Stimulated activated CD8-positive, alpha-beta memory T cell treated with anti-CD3 and anti-CD28 coated beads, Interleukin-15, amount 100 ng/mL, for 48 hours (primary cell): ENCODE measurements at places on chromosomes 7 and 10.

DNA sequence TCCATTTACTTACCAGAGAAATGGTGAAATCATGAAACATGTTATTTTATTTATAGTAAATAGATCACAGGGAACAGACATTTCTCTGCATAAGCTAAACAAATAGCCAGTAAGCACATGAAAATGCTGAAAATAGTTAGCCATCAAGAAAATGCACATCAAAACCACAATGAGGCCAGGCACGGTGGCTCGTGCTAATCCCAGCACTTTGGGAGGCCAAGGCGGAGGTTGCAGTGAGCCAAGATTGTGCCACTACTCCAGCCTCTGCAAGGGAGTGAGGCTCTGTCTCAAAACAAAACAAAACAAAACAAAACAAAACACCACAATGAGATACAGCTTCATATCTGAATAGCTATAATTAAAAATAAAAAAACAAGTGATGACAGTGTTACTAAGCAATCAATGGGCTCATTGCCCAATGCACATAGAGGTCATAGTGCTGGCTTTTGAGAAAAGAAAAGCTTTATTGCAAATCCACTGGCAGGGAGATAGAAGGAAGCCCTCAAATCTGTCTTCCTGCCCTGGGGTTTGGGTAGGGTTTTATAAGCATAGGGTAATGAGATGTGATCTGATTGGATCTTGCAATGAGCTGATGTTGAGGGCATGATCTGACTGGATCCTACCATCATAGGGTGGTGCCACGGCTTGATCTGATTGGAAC lies 16.2 kb downstream of the CSTF2T start:
- DNase-seq, result no peak

DNA sequence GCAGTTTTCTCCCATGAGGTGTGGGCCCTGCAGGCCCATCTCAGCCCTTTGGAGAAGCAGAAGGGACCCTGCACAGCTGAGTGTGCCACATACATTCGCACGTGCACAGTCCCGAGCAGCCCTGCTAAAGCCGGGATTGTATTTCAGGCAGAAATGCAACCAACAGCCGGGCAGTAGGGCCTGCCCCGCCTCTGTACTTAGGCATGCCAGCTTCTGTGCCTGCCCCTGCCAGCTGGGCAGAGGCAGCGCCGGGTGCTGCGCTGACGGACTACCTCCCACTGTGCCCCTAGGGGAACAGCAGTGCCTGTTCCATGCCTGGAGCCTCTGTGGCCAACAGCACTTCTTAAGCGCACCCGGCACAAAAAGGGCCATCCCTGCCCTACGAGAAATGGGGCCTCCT lies 170.3 kb downstream of the NEURL1 start:
- DNase-seq, result no peak

GRCh38 chr7:104963991-104964385 lies 50.0 kb upstream of the KMT2E start:
- DNase-seq, result no peak

- peak; percentile 13 for DNase-seq
These were observed 50.0 kb upstream of the GRB10 start for GRCh38 chr7:50832744-50833143.

DNA sequence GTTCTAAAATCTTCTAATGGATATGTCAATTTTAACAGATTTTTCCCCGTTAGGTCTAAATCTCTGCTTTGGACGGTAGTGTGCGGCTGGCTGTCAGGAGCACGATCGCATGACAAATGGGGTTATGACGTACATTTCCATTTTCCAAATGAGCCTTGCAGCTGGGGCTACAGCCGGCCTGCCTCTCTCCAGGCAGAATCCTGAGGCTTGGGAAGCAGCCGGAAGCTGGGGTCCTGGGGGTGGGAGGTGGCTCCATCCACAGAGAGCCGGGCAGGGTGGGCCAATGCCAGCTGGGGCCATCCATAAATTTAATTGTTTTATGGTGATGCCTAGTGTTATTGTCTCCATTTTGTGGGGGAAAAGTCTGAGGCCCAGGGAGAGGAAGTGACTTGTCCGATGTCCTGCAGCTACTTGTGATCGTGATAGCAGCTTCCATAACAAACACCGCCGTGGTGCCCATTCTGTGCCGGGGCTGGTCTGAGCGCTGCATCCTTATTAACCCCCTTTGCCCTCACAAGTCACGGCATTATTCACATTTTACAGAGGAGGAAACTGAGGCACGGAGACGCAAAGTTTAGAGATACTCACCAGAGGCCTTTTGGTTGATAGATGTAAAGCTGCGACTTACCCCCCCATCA lies 53.0 kb upstream of the EBF3 start:
- DNase-seq, result no peak

- no peak for DNase-seq
These were observed 121.1 kb downstream of the MALRD1 start for GRCh38 chr10:19169684-19170083.

DNA sequence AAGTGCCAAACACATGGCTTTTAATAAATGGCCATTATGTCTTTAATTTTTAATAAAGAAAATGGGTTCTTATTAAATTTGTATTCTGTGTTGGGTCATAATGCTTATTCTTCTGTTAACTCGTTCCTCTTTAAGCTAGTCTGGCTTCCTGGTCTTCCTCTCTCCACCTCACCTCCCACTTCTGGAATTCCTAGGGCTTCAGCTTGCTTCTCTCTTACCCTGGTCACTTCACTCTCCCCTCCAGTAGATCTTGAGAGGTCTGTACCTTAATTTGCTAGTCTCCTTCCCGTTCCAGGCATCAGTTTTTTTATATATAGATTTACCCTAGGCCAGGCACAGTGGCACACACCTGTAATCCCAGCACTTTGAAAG lies 111.2 kb downstream of the RALA start:
- DNase-seq, result no peak

DNA sequence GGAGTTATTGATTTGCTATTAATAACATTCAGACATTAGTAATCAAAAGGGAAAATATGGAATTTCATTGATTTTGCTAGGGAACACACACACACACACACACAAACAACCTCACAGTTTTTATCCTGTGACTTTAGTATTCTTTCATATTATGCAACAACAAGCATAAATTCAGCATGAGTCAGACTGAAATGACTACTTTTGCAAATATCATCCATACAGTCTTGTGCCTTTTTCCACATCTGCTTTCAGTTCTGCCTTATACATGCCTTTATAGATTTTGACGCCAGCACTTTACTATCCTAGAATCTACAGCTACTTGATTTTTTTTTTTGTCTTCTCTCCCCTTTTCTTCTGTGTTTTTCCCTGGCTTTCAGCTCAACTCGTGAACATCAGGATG lies 975.8 kb upstream of the LRRTM3 start:
- DNase-seq, result no peak

DNA sequence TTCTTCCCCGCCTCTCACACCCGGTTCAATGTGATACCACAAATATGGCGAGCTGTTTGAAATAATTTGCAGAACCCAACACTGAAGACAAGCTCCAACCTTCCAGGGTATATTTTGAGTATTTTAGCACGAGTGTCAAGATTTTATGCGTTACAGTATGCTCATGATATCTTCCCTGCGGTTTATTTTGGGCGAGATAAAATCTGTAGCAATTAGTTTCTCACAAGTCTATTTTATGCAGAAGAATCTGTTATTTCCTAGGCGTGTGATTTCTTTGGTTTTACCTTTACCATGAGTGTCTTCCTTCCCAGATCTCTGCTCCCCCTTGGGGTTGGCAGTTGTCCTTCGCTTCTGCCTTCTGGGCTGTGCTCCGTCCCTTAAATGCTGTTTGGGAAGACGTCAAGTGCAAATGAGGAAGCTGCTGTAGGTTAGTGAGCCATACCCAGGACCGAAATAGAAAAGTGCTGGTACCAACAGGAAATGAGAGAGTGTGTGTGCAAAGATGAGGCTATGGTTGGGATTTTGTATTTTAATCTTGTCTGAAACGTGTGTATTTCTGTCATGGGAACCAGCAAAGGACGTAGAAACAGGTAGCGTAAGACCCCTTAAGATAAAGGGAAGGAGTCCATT lies 299.8 kb downstream of the KLF6 start:
- no peak for DNase-seq

GRCh38 chr10:124614003-124614659 lies 130.0 kb downstream of the FAM53B start:
- DNase-seq, result peak; percentile 46

- DNase-seq, result no peak
These were observed 43.7 kb downstream of the SVIL start for GRCh38 chr10:29590915-29591650.

DNA sequence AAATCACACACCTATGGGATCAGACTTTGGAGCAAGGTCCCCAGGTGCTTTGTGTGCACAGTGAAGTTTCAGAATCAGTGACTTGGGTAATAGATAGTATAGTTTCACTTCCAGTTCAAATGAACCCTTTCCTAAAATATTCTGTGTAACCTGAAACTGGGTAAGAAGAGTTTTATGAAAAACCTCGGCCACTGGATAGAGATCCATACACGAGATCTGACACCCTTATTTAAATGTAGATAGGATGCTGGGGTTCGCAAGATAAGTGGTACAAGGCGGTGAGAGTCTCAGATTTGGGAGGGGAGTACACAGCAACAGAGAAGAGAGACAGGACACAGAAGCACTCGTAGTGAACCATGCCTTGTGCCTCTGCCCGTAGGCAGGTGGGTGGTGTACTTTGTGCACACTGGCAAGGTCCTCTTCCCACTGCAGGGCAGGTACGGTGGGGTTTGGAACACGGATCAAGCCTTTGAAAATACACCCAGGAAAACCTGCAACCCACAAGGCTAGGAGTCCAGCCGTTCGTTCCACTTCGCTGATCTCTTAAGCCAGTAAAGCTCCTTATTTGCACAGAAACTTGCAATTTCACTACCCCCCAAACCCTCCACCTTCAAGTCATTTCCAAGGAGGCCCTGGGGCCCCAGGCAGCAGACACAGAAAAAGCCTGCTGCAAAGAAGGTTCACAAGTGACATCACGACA lies 162.8 kb downstream of the USP6NL start:
- DNase-seq, result no peak

- no peak for DNase-seq
These were observed 258.8 kb upstream of the TEX47 start for GRCh38 chr7:89054361-89054760.

GRCh38 chr10:17802976-17803375 lies 6.2 kb upstream of the MRC1 start:
- DNase-seq, result no peak

GRCh38 chr7:151628846-151629604 lies 109.3 kb upstream of the RHEB start:
- no peak for DNase-seq

DNA sequence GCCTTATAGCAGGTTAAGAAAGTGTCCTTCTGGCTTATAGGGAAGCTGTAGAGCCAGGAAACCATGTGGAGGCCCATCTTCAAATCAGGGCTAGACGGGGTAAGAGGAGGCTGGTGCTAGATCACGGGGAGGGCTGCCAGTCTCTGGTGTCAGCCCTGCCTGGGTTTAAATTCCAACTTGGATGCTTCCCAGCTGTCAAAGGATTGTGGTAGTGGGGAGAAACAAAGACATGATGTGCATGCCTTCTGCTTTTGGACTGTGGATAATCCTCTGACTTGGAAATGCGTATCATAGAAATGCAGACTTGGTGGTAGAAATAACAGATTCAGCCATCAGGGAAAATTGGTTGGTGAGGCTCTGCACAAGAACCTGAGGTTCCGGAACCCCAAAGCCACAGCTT lies 325.6 kb downstream of the PHTF2 start:
- no peak for DNase-seq

- DNase-seq, result no peak
These were observed 2.8 kb upstream of the LZTS2 start for GRCh38 chr10:100996678-100997359.

DNA sequence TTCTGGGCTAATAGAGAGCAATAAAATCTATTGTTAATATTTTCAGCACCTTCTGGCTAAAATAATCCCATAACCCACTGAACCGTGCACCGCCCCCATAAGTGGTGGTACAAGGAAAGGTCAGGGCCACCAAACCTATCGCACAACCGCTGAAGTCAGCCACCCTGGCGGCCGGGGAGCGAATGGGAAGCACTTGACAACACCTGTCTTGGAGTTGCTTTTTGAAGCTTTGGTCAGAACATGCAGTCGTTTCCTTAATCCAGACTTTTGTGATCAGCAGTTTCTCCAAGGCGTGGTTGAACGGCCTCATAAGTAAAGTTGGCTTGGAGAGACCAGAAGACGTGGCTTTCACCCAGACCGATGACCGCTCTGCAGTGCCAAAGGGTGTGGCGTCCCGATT lies 97.4 kb downstream of the DNAJB6 start:
- no peak for DNase-seq

DNA sequence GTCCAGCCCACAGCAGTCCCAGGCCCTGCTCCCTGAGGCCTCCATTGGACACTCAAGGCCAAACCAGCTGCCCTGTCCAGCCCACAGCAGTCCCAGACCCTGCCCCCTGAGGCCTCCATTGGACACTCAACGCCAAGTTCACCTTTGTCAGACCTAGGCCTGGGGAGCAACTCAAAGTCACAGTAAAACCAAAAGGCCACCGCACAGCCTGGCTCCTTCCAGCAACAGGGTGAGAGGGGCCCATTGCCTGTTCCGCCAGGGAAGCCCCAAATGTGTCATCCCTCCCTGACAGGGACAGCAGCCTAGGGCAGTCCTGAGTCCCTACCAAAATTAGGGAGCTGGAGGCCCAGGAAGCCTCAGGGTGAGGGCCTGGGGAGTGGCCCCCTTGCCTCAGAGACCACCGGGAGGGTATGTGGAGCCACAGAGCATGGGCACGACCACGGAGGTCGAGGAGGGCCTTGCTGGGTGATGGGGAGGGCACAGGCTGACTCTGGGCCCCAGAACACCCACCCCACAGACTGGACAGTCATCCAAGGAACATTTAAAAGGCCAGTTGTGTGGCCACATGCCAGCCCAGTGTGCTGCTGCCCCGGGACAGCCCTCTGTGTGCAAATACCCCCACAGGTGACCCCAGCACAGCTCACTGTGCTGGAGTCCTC lies 66.5 kb upstream of the PPP2R2D start:
- DNase-seq, result no peak

DNA sequence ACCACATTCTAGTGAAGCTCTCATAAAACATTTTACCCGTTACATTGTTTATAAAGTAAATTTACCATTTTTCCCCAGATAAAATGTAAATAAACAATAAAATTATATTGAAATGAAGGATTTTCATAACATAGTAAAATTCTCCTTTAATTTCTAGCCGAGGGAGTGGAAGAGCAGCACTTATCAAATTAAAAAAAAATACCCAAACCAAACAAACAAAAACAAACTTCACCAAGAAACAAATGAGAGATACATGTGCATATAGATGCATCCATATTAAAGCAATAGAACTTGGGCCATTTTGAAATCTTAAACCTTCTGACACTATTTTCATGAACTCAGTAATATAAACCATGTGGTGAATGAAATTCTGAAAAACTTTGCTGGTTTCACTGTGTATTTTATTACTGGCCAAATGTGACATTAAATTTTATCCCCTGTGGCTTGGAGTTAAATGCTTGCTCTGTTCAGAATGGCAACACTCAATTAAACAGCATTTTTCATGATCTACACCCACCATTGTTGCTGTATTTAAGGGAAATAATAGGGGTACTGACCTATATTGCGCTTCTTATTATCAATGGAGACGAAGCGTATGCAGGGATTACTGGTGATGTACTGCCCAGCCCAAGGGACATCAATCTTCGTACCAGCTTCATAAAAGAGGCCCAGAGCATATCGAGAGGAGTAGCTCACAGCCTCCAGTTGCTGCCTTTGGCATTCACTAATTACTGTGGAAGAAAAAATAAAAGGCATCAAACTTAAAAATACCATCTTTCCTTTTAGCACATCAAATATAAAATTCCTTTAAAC lies 220.9 kb downstream of the RNLS start:
- DNase-seq, result no peak
